Hindlimb muscle (tissue), 1 donor: ENCODE measurements at places on chromosomes 7 and 10. TPM values are rescaled to one million over a fixed set of nuclear protein-coding genes. Genes with fewer than 3 reads are reported as not detected.
A peak's percentile ranks its signal among the peaks of the same experiment; 100 is the strongest.

DNA sequence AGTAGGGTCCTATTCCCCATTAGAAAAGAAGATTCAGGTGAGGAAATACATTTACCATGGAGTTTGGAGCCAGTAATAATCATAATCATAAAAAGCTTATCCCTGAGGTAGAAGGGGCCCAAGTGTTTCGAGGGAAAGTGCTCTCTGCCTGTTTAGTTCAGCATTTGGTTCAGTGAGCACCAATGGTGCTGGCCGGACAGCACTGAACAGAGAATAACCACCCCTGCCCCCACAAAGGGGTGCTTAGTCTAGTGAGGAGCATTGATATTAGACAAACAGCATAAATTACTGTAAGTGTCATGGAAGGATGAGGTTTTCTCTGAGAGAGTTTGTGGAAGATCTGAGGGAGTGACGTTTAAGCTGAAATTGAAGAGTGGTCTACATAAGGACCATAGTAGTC lies 21.6 kb upstream of the ATE1 start:
- DNase-seq = no peak

- no peak for DNase-seq
Observed at GRCh38 chr10:128043259-128044045, 82.8 kb downstream of the MKI67 start.

MTURN gene
- polyA plus RNA-seq = 104 TPM

DNA sequence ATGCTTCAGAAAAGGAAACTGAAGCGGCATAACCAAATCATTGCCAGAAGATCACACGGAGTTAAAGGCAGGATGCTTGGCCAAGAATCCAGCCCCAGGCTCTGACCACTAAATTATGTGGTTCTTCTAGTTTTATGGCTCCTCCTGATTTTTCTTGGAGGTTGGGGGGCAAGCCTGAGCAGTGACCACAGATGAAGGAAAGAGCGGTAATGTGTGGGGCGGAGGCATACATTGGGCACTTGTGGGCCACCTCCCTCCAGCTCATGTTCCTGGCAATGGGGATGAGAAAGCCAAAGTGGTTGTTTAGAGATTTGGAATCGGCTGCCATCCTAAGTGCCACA lies 3.2 kb downstream of the TRPV6 start:
- no peak for DNase-seq

TEX47 gene
- not detected for polyA plus RNA-seq

PHYH gene
- 52.8 TPM for polyA plus RNA-seq

- no peak for DNase-seq
Observed at GRCh38 chr10:79454259-79454658, 8.8 kb upstream of the ZCCHC24 start.

DNA sequence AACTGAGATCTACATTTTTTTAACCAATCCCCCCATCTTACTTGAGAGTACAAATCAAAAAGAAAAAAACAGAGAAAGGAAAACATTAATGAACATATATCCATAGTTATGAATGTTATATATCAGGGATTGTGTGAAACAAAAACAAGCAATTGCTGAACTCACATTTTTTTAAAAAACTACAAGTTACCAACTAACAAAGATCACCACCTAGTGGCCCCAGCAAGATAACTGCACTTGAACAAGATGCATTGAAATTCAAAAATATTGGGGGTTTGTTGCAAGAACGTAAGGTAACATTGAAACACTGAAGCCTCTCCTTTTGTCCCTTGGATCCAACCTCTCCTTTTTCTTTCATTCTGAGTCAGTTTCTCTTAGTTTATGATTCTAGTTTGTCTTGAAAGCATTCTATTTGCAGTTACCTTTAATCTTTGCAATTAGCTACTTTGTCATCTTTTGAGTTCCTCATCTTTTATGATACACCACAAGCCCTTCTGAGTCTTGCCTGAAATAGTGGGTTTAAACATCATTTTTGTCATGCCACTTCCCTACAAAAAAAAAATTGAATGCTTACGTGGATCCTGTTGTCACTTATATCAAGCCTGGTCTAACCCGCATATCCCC lies 87.3 kb upstream of the TES start:
- DNase-seq = peak; percentile 31

DNA sequence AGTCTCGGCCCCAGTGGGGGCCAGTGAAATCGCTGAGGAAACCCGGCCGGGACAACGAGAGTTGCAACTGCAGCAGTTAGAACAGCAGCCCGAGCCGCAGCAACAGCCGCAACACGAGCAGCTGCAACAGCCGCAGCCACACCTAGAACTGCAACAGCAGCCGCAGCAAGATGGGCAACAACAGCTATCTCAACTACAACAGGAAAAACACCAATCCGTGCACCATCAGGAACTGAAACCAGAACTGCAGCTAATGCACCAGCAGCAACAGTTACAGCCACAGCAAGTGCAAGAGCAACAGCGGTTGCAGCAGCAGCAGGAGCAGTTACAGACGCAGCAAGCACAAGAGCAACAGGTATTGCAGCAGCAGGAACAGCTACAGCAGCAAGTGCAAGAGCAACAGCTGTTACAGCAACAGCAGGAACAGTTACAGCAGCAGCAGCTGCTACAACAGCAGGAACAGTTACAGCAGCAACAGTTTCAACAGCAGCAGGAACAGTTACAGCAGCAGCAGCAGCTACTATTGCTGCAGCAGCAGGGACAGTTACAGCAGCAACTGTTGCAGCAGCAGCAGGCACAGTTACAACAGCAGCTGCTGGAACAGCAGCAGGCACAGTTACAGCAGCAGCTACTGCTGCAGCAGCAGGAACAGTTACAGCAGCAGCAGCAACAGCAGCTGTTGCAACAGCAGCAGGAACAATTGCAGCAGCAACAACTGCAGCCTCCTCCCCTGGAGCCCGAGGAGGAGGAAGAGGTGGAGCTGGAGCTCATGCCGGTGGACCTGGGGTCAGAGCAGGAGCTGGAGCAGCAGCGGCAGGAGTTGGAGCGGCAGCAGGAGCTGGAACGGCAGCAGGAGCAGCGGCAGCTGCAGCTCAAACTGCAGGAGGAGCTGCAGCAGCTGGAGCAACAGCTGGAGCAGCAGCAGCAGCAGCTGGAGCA lies 6.1 kb downstream of the ZNF853 start:
- no peak for DNase-seq

DNA sequence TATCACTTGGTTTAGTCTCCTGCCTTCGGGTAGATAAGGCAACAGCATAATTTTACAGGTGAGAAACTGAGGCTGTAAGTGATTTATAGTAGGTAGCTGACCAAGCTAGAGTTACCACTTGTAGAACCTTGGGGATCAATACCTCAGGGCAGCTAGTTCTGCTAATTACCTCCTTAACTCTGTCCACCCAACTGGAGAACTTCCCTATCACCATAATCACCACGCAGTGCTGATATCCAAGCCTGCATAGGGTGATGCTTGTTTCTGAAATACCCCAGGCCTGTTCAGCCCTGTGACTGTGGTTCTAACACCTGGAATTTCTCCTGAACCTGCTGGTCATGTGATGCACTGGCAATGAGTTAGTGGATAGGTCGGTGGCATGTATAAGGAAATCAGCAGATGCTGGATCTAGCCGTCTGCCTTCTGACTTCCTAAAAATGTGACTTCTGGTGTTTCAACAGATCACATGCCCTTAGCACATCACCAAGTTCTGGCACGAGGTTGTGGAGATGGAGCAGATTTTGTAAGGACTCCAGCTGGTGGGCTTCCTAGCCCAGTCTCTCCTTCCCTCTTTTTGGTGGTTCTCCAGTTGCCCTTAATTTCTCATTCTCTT lies 15.3 kb downstream of the PLAU start:
- DNase-seq = no peak

DNA sequence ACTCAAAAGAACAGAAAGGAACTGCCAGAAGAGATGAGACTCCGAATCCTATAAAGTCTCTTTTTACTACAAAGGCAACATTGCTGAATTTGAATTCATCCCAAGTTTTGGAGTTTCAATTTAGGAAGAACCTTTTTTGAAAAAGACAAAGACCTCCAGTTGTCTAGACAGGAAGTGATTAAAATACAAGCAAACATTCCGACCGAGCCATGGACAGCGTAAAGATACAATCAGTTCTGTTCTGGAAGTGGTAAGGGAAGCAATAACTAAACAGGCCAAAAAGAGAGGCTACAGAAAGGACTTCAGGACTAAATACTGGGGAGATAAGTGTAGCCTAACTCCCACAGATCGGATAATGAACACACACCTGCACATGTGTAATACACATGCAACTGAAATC lies 101.0 kb downstream of the SMURF1 start:
- no peak for DNase-seq

DNA sequence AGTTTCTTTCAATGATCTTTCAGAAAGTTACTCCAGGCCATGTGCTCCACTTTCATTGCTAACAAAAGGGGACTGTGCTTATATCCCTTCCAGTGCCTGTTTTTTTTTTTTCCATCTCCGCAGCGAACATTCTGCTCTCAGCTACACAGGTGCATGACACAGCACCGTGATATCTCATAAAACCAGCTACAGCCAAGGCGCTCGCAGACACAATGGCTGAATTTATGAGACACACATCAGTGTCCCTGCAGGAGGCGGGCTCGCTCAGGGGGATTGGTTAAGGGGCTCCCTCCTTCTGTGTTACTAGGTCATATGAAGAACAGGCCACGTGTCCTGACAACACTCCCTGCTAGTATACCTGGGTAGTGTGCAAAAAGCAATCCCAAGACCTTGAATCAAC lies 245.5 kb downstream of the SKAP2 start:
- DNase-seq = no peak

GRCh38 chr10:108849688-108850087 lies 1073.6 kb downstream of the XPNPEP1 start:
- no peak for DNase-seq

DNA sequence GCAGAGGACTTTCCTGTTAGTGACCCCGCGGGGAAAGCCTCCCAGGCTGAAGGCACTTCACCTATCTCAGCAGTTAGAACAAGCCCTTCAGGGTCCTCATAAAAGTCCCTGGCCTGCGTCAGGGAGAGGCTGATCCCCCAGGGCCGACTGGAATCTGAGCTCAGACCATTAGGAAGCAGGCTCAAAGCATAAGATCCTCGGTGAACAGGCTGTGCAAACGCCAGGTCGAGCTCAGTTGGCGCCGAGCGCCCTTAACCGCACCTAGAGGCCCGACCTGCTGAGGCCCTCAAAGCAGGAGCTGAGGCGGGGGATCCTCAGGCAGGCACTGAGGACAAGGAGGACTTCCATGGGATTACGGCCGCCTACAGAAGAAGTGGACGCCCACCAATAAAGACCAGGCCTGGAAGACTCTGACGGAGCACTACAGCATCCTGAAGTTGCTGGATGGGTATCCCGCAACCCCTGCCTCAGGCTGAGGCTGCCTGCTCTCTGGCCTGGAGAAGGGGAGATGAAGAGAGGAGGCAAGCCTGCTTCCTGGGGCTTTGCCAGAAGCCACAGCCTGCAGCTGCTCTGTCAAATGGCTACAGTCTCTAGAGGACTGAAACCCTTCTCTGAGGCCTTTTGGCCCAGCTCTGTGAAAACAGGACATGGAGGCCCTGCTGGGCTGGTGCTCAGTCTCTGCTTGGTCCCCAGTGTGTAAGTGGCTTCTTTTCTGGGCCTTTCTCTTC lies 29.9 kb downstream of the LIPJ start:
- DNase-seq = peak; percentile 19

SUN3 gene
- not detected for polyA plus RNA-seq

DNA sequence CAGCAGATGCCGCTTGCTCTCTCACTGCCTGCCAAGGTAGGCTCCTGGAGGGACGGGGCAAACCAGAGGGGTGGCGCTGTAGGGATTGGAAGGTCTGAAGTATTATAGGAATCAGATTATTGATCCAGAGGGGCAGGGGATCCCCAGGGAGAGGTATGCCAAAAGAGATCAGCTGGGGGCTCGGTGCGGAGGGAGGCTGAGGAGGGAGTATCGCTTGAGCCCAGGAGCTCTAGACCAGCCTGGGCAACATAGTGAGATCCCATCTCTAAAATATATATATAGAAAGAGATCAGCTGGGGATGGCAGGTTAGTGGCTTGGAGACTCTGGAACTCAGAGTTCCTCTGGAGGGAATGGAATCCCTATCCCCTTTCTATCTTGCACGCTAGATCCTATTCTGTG lies 7.0 kb upstream of the PCOLCE start:
- DNase-seq = no peak

DNA sequence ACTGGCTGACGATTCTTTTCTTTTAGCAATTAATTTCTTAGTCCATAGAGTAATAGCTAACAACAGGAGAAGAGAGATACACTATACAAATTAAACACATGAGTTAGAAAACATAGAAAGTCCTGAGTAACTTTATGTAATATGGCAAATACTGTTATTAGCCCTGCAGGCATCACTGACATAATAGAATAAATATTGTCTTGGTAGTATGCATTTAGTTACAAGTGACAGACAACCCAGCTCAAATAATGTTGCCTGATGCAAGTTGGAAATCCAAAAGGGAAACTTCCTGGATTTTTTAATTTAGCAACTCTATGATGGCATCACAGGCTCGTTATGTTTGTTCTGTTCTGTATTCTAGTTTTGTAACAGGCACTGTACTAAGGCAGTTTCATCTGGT lies 95.1 kb downstream of the DKK1 start:
- no peak for DNase-seq

CCL24 gene
- not detected for polyA plus RNA-seq

FAM171A1 gene
- polyA plus RNA-seq = 28.8 TPM

DNA sequence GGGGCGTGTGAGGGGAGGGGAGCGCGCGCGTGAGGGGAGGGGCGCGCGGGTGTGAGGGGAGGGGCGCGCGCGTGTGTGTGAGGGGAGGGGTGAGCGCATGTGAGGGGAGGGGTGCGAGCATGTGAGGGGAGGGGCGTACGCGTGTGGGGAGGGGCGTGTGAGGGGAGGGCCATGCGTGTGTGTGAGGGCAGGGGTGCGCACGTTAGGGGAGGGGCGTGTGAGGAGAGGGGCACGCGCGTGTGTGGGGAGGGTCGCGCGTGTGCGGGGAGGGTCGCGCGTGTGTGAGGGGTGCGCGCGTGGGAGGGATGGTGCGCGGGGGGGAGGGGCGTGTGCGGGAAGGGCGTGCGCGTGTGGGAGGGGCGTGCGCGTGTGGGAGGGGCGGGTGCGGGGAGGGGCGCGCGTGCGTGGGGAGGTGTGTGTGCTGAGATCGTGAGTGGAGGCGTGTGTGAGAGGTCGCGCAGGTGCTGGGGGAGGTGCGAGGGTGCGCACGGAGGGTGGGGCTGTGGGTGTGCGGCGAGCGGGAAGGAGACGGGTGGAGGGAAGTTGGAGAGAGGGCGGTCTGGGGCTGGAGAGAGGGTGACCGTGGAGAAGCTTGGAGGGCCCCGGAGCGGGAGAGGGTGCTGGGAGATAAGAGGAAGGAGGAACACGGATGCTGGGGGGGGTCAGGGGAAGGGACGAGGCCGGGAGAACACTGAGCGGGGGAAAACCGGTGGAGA lies 19.7 kb downstream of the MXI1 start:
- peak; percentile 88 for DNase-seq

DNA sequence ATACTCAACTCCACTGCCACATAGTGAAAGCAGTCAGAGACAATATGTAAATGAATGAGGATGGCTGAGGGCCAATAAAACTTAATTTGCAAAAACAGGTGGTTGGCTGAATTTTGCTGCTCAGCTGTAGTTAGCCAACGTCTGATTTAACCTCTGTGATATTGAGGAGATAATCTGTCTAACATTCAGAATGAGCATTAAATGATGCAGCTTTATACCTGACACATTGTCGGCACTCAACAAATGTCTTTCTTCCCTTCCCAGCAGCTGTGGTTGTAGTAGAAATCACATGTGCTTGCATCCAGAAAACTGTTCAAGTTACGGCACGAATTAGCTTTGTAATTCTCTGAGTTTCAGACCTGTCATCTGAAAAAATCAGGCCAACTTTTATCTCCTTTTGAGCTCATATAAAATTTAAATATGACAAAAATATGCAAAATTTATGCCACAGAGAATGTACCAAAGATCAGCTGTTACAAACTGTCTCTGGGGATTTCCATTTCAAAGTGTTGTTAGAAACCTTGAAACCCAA lies 1239.7 kb downstream of the GATA3 start:
- no peak for DNase-seq
